ENCODE measurements at places on chromosomes 2 and 18.

DNA sequence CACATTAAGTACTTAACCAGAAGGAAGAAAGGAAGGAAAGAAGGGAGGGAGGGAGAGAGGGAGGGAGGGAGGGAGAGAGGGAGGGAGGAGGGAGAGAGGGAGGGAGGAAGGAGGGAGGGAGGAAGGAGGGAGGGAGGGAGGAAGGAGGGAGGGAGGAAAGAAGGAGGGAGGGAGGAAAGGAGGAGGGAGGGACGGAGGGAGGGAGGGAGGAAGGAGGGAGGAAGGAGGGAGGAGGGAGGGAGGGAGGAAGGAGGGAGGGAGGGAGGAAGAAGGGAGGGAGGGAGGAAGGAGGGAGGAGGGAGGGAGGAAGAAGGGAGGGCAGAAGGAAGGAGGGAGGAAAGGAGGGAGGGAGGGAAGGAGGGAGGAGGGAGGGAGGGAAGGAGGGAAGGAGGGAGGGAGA lies 363.3 kb downstream of the MBD2 start:
- no peak for DNase-seq

GRCh38 chr2:42249284-42249683 lies 80.1 kb downstream of the EML4 start:
- DNase-seq = no peak

DNA sequence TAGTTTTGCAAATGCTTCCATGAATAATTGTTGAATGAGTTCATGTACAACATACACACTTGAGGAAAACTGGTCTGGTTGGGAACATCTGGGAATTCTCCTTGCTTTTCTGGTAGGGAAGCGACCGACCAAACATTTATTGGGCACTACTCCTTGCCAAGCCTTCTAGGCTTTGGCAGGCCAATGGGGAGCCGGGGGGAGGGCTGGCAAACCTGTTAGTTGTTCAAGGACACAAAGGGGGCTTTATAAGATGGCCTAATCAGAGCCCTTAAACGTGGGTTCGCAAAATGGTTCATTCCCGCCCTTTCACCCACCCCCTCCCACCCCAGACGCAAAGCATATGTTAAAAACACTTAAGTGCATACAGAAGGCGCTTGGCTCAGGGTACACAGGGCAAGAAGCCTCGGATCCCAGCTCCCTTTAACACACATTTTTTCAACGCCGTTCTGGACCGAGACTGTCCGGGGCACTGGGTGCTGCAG lies 844 bp upstream of the VSNL1 start:
- DNase-seq = no peak

DNA sequence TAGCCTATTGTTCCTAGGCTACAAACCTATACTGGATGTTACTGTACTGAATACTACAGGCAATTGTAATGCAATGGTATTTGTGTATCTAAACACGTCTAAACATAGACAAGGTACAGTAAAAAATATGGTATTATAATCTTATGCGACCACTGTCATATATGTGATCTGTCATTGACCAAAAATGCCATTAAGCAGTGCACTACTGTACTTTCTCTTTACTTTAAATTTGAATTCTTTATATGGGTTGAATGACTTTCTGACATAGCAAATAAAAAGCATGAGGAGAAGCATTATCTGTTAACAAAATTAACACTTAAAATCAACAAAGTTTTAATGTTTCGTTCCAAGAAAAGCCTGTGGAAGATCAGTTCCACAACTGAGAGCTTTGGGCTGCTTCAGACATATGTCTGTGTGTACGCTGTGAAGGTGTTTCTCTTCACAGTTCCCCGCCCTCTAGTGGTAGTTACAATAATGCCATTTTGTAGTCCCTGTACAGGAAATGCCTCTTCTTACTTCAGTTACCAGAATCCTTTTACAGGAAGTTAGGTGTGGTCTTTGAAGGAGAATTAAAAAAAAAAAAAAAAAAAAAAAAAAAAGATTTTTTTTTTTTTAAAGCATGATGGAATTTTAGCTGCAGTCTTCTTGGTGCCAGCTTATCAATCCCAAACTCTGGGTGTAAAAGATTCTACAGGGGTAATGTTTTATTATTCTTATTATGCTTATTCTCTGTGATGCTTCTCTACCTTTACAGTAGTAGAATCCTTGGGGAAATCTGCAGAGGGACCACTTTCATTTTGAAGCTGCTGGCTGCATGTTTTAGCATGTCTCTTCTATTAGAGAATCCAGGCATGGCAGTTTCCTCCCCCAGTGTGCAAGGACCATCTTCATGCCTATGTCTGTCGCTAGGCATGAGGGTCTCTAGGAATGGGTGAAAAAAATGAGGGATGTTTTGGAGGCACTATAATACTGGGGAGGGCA lies 54.5 kb downstream of the SCN2A start:
- DNase-seq = peak; percentile 81

DNA sequence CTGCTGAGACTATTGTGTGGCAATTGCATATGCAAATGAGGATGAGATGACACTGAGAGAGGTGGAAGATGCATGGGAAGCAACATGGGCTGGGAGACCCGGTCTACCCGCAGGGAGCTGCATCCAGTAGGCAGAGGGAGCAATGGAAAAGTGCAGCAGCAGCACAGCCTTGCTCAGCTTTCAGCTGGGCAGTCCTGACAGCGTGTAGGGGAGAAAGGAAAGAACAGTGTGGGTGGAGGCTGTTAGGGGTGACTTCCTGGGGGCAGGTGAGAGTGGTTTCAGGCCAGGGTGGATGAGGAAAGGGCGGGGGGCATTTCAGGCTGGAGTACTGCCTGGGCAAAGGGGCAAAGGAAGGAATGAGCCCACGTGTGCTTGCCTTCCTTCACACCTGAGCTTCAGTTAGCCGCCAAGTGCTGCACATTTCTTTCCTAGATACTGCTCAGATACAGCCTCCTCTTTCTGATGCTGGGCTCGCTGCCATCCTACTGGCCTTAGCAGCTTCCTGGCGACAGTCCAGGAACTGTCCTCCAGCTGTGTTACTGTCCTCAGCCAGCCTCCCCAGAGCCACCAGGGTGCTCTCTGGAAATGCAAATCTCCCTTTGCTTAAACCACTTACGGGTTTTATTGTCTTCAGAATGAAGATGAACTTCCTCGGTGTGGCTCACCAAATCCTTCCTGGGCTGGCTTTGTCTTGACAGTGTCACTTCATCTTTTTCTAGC lies 276.3 kb downstream of the TSN start:
- DNase-seq = no peak

GRCh38 chr2:126200538-126200937 lies 455.4 kb upstream of the GYPC start:
- no peak for DNase-seq

DNA sequence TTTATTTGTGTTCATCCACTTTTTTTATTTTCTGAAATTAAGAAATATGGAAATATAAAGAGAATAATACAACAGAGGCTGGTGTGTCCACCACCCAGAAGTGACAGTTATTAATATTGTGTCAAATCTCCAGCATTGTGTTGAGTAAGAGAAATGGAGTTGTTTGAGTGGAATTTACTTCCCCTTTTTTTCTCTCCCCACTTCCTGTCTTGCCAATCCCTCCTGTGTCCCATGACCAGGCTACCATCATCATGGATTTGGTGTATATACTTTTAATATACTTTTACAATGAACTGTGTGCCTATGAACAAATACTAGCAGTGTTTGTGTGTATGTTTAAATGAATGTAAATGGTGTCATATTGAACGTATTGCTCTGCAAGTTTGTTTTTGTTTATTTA lies 276.9 kb upstream of the SKOR2 start:
- no peak for DNase-seq

DNA sequence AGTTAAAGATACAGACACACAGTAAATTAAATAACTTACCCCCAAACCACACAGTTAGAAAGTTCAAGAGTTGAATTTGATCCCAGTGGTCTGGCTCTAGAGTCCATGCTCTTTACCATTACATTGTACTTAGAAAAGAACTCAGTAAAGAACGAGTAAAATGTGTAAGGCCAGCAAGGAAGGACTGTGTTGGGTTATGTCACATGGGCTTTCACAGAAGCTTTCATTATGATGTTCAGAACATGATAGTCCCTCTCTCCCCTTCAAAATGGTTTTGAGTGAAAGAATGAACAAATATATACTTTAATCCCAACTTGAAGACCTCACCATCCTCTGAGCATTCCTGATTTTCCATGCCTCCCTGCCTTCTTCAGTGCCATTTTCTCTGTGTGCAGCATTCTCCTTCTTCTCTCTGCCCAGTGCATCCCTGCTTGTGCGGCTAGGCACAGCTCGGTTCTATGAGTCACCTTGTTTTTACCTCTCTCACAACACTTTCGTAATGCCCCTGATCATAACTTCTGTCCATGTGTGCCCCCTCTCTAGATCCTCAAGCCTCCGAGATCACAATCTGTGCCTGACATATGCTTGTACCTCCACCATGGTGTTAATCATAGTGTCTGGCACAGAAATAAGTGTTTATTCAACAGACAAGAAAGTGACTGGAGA lies 22.0 kb downstream of the RASGRP3 start:
- no peak for DNase-seq

- no peak for DNase-seq
Observed at GRCh38 chr18:75874401-75875089, 447.0 kb upstream of the SMIM21 start.

GRCh38 chr2:1811258-1811970 lies 67.1 kb upstream of the PXDN start:
- DNase-seq = no peak

DNA sequence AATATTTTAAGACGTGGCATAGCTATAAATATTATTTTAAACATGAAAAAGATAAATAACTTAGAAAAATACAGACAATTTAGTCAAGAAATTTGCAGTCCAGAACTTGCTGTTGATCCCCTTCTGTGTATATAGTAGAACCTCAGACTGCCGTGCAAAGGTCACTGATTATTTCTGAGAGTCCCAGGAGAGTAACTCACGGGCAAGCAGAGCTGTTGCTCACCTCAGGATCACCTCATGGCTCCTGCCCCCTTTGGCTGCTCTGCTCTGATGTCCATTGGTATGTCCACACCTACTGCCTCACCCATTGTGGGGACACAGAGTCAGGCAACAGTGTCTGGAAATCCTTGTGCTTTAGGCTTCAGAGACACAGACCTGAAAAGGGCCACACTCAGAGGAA lies 392.9 kb upstream of the CELF4 start:
- DNase-seq = no peak

DNA sequence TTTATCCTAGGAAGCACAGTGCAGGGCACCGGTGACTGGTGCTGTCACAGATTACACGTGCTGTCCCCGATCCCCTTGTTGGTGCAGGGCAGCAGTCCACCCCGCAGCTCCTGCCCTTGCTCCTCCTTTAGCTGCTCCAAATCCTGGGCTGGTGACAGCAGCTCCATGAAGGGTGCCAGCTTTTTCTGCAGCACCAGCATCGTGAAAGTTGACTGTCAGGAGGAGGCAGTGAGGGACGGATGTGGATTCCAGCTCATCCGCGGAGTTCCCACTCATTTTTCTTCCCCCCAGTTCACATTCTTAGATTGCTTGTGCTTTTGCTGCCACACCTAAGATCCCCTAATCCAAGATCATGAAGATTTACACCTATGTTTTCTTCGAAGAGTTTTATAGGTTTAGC lies 67.5 kb downstream of the ONECUT2 start:
- DNase-seq = no peak

DNA sequence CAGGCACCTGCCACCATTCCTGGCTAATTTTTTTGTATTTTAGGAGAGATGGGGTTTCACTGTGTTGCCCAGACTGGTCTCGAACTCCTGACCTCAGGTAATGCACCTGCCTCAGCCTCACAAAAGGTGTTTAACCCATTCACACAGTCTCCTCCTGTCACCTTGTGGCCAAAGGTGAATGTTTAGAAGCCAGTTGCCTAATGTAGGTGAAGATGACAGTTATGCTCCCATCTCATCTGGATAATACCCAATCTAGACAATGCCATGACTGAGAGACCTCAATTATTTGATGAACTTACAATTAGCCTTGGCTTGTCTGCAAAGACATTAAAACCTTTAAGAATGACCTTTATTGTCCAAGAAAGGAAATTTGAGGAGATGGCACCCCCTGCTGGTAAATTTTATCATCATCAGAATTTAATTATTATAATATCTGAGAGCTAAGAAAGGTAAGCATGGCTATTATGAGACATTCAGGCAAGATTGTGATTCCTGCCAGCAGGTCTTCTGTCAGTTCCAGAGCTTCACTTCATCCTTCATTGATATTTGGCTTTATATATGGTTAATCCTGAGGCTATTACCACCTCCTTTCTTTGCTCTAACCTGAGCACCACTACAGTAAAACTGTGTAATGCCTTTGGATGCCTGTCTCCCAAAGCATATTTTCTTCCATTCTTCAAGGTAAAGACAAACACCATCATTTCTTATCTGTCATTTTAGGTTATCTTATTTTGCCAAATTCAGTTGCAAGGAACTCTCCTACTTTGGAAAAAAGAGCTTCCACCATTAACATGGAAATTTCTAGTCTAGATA lies 117.6 kb downstream of the FAM124B start:
- DNase-seq = no peak

DNA sequence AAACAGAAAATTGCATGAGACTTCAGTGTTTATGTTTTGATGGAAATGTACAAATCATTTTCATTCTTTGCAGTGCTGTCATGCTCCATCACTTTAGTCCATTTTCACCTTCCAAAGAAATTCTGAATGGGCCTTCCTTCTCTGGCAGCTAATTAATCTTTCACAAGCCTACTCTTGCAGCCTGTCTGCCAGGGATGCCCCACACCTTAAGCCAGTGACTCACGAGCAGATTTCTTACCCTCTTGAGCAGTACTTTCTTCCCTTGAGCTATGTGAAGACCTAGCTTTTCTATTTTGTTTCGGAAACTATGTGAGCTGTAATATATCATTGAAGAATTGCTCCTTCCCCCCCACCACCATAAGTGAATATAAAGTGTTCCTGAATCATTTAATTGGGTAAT lies 404.3 kb upstream of the VWC2L start:
- no peak for DNase-seq

DNA sequence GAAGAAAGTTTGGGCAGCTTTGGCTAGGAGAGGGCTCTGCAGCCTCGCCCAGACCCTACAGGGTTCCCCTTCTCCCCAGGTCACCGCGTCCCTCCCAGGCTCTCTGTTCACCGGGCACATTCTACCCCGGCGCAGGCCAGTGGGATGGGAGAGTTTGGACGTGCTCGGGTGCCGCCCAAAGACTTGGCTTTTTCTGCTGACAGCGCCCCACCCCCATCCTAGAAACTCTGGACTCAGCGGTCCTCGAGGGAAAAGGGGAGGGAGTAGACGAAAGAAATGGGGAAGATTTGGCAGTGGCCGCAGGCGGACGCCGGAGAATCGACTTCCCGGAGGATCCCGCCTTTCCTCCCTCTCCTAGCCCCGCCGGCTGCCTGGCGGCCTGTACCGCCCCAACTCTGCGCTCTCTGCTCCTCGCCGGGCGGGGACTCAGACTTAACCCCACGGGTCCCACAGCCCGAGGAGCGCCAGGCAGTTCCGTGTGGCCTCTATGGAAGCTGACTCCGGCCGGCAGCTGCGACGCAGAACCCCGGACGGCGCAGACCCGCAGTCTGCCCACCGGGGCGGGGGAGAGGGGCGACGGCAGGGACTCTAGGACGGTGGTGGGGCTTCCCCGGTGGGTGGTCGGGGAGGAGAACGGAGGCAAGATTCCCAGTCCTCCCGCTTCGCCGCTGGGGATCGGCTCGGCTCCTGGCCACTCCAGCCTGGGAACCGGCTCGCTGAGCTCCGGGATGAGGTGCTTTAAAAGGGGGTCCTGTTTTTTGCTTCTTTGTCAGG lies 863 bp upstream of the SIX2 start:
- DNase-seq = no peak

Measured in NCI-H2081 treated with DMSO at 0.1 percent for 48 hours (cell line).